Mucosa of gallbladder (tissue), 1 donor: ENCODE measurements at places on chromosomes 1 and 21. TPM values are rescaled to one million over a fixed set of nuclear protein-coding genes. Genes with fewer than 3 reads are reported as not detected.

Gene CCT3
- total RNA-seq, result 202 TPM

Gene KRTAP7-1
- not detected for total RNA-seq

Gene DMBX1
- total RNA-seq, result not detected

Gene ANGPTL7
- 3.4 TPM for total RNA-seq

Gene RGS5
- 167 TPM for total RNA-seq

Gene ARHGEF19
- 6.4 TPM for total RNA-seq

Gene ECM1
- 681 TPM for total RNA-seq

Gene TFAP2E
- 0.66 TPM for total RNA-seq

Gene PDZK1
- 111 TPM for total RNA-seq

Gene PEAR1
- total RNA-seq, result 9.9 TPM

Gene FAM167B
- total RNA-seq, result 7.6 TPM

Gene LDLRAD2
- 0.26 TPM for total RNA-seq

GRCh38 chr1:3558036-3558726, 53.1 kb downstream of the MEGF6 start:
- no peak for DNase-seq

GRCh38 chr1:229653420-229653819, 27.4 kb downstream of the URB2 start:
- no peak for DNase-seq

DNA sequence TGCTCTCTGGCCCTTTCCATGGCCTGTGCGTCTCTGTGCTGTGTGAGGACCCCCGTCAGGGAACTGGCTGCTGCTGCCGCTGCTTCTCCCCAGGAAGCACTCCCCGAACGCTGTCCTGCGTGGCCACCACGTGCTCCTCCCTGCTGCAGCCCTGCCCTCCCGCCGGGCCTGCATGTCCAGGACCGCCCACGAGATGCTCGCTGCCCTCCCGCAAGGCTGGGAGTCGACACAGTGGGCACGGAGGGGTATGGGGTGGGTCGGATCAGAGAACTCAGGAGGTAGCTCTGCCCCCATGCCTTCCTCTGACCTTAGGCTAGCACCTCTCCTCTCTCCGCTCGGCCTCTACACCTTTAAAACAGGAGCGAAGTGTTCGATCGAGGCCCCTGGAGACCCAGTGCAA, 171.9 kb upstream of the AJAP1 start:
- no peak for DNase-seq

DNA sequence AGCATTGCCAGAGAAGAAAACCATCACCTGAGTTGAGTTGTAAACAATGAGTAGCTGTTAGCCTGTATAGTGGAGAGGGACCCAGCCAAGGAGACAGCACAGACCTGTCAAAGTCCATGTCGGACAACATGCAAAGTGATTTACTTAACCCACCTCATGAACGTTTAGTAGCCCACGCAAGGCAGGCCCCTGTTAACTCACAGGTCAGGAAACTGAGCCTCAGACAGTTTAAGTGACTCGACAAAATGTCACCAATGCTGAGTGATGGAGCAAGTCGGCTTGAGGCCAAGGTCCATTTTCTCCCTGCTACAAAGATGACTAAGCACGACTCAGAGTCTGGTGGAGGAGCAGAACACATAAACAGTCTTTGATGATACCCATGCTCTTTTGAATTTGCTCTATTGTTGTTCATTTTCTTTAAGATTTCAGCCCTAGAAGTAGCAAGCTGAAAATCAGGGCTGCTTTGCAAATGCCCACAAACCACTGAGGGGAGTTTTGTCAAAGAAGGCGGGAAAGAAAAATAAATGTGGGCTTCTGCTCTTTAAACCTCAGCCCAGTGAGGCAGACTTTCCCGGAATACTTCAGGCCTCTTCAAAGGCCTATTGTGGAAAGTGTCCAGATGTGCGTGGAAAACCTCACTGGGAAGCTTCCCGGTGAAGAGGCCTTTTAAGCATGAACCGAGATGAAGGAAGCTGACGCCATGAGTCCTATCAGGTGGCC, 83.8 kb upstream of the HOOK1 start:
- DNase-seq, result peak; percentile 82

GRCh38 chr21:29215709-29216108, 83.0 kb upstream of the BACH1 start:
- no peak for DNase-seq

DNA sequence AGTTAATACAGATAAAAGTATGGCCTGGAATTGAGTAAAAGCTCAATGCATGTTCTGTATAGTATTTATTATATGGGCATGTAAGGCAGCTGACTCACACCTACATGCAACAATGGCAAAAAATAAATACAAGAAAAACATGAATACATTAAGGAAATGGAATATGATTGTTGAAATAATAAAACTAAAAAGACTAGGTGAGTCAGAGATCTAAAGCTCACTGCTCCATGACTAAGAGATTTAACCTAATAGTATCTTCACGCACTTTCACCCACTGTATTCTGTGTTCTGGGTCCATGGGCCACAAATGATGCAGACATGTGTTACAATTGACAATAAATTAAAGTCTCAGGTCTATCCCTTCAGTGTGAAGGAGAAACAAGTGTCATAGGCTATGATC, 607.0 kb downstream of the AGBL4 start:
- DNase-seq, result no peak

DNA sequence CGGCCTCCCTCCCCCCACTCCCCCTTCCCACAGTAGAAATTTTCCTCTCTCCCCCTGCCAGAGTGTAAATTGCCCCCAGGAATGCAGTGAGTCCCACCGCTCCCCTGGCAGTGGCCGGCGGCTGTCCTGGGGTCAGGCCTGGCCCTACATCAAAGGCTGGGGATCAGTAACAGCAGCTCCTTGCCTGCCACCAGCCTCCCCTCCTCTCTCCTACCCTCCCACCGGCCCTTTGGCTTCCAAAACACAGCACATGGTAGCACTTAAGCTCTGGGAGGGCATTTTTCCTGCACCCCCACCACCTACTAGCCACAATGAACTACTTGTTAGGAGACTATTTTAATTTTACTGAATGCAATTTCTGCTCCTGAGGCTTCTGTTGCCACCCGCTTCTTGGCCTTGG, 9.0 kb upstream of the COL8A2 start:
- no peak for DNase-seq

- peak; percentile 70 for DNase-seq
Observed at GRCh38 chr1:229024528-229025130, 246.3 kb upstream of the RAB4A start.

DNA sequence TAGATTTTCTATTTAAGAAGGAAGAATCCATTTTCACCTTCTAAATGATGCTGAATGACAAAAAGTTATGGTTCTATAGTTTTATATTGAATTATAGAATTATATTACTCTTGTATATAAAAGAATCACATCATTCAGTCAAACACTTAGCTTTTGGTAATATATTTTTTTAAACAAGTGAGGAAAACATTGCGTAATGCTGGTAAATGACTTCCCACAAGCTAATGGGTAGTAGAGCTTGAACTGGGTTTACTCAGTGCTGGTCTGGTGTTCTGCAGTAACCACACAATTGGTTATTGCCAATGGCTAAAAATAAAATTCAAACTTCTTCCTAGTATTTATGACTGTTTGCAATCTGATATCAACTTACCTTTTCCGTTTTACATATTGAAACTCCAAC, 10.6 kb upstream of the GIPC2 start:
- no peak for DNase-seq

GRCh38 chr1:64848803-64849202, 103.9 kb downstream of the RAVER2 start:
- no peak for DNase-seq

DNA sequence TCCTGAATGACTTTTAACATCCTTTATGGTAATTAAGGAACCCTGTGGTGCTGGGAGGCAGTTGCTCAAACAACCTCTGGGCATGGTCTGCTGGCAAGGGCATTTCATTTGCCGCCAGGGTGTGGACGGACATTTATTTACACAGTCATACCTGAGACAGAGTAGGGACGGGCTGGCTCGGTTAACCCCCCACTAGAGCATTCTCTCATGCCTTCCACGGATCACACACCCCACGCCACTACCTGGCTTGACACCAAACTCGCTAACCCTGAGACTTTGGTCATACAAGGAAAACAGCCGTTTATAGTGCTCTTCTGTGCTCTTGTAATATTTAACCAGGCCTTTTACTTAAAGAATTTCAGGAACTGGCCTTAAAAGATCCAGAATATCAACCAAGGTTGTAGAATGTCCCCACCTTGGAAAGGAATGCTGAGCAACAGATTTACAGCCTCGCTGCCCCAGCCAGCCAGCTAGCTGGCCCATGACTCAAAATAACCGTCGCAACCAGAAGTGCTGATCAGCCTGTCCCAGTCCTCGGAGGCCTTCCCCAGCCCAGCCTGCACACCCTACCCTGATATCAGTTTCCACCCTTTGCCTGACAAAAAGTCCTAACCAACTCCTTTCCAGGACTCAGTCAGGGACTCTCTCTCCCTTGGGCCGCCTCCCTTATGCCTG, 6.5 kb upstream of the PDXK start:
- peak; percentile 93 for DNase-seq

DNA sequence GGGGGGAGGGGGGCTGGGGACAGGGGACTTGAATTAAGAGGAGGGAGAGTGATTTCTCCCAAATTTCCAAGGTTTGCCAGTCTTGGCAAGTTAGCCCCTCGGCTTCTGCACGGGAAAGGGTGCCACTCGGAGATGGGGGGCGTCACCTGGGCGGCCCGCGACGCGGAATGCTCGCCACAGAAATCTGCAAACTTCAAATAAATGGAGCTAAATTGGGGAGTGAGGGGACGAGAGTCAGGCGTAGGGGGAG, 885 bp upstream of the SSBP3 start:
- no peak for DNase-seq

- no peak for DNase-seq
Observed at GRCh38 chr21:34992180-34992579, 56.9 kb downstream of the RUNX1 start.

- DNase-seq, result no peak
Observed at GRCh38 chr1:192763756-192764155, 45.1 kb upstream of the RGS2 start.

- DNase-seq, result no peak
Observed at GRCh38 chr1:220700556-220701179, 10.5 kb downstream of the C1orf115 start.

DNA sequence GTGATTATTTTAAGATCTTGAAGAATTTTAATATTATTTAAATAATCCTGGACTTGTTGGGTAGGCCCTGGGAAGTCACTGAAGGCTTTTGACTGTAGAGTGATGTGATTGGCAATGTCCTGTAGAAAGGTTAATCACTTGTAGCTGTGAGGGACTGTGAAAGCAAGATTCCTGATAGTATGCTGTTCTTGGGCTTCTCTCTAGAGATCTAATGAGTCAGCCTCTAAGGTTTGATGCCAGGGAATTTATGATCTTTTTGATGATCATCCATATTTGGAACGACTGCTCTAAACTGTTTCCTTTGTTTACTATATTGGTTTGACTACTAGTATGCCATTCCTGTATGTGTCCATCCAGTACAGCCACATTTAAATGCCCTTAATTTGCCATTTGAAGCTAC, 56.5 kb downstream of the CAMSAP2 start:
- DNase-seq, result no peak

DNA sequence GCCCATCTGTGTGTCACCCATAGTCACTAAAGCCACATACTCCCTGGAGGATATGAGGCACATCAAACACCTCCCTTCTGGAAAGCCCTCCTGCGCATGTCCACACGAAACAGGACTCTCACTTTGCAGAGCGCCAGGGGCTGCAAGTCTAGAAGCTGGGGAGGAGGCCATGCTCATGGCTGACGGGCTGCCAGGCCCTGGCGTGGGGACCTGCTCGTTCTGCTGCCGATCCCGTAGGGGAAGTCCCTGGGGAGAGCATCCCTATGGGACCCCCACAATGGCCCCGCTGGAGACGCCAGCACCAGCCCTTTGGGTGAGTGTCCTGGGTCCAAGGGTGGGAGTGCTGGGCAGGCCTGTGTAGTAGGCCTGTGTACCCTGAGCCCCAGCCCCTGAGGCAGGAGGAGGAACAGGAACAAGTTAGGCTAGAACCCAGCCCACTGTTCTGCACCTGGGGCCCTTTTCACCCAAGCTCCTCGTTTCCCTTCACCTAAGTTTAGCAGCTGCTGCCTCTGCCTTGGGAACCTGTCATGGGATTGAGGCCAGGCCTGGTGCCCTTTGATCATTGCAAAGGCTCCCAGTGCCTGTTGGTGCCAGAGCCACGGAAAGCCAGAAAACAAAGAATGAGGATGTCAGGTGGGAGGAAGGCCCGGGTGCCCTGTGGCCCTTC, 9.9 kb downstream of the FAM3B start:
- peak; percentile 81 for DNase-seq

DNA sequence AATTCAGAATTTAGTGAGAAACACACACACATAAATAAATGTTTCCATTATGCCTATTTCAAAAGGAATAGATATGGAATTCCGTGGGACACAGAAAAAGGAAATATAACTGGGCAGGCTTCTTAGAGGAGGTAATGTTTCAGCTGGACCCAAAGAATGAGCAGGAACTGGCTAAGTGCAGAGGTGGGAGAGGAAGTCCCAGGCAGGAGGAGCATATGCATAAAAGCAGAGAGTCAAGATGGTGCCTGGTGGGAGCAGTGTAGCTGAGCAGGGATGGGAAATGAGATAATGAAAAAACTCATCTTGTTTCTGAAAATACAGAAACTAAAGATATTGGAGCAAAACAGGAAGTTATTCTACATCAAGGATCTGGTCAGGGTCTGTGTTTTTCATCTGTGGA, 115.2 kb upstream of the MAGI3 start:
- DNase-seq, result no peak

- no peak for DNase-seq
Observed at GRCh38 chr1:182610606-182611194, 6.5 kb upstream of the RGS16 start.

DNA sequence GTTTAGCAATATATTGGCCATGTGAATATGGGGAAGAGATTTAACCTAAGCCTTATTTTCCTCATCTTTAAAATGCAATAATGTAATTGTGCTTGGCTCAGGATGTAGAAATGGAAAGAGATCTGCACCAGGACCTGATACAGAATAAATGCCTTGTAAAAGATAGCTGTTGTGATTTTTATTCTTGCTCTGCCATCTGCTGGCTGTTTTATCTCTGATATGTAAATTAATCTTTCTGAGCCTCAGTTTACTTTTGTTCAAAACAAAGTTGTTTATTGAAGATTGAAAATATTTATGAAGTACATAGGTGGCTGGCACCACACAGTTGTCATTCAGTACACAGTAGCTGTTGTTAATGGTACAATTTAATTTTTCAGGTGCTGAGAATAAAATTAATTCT, 21.9 kb downstream of the ZYG11B start:
- no peak for DNase-seq

DNA sequence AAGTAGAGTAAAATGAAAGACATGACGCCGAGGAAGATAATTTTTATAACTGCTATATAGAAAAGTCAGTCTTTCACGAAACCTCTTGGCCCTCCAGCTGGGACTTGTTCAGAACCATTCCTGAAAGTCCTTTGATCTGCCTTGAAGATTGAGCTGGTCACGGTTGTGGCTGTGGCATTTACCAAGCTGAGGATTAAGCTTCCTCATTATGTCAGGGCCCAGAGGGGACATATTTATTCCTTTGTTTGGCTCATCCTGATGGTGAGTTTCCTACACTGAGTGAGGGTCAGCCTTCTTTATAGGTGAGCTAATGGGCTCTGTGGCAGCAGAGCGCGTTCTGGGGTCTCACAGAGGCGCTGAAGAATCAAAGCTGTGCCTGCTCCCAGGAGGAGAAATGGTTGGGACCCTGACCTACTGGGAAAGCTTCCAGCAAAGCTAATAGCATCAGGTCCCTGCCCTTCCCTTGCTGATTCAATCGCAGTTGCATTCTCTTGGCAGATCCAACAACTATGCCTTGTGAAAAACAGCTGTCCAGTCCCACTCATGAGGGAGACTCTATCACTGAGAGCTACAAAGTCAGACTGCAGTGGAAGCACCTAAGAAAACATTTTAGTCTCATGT, 43.2 kb upstream of the PBX1 start:
- no peak for DNase-seq
